Activated CD4-positive, alpha-beta T cell treated with anti-CD3 and anti-CD28 coated beads for 4 hours (primary cell): ENCODE measurements at places on chromosomes 4 and X.

DNA sequence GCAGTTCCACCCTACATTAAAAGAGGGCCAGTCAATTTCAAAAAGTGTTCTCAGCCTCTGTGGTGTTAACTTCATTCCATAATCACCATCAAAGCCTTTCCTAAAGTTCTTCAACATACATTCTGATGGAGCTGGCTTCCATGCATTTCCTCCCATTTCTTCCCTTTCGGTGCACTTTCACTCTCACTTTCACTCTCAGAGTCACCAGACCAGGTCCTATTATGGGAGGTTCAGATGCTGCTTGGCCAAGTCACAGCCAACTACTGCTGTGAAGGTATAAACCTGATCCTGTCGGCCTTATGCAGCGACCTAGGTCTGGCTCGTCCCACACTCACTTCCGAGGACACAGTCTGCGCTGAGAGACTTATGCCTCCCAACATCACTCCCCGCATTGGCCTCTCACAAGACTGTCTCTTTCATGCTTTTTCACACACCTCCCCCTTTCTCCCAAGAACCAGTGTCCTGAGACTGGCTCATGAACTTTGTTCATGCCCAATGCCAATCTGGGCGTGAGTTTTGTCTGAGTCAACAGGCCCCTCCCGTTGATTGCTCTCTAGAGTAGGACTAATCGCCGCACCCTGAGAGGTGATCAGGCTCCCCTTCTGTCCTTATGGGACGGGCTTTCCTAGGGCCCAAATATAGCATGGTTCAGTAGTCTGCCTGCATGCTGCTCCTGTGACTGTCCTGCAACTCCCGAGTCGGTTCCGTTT lies 60.8 kb upstream of the XAGE1B start:
- no peak for DNase-seq

DNA sequence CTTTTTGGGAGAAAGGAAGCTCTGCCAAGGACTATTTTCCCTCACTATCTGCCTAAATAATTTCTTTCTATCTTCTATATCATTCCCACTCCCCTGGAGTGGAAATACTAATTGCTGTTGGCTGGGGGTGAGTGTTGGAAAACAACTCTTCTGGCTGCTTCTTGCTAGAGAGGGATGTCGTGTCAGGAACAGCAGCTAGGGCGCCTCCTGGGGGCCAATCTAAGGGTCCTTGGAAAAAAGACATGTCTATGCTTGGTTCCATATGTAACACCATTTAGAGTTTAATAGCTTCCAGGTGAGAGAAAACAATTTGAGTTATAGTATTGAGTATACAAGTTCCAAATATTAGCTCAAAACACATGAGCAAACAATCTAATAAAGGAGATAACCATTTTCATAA lies 111.3 kb downstream of the MAGEE1 start:
- no peak for DNase-seq

DNA sequence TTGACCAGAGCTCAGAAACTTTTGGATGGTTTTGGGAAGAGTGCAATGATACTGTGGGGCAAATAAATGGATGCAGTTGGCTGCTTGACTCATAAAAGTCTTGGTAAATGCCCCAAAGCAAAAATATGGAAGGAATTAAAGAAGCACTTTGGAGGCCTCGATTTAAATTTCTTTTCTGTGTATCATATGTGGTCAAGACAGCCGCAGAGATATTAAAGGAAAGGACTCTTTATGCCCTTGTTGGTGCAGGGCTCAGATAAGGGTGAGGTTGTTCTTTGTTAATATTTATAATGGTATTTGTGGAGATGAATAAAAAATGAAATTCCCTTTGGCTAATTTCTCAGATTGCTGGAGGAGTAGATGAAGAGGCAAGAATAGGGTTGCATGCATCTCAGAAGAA lies 90.2 kb downstream of the NHS start:
- DNase-seq, result no peak

DNA sequence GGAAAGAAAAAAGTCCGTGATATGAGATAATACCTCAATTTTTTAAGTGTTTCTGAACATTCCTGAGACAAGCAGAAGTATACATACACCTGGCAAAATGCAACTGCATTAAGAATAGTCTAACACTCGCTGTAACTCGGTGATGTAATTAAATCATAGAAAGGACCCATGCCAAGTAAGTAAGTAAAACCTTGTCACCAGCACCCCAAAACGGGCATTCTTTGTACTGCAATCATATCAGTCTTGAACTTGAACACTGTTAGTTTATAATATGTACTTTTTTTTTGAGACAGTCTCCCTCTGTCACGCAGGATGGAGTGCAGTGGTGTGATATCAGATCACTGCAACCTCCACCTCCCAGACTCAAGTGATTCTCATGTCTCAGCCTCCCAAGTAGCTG lies 47.4 kb downstream of the SMIM14 start:
- DNase-seq, result no peak

DNA sequence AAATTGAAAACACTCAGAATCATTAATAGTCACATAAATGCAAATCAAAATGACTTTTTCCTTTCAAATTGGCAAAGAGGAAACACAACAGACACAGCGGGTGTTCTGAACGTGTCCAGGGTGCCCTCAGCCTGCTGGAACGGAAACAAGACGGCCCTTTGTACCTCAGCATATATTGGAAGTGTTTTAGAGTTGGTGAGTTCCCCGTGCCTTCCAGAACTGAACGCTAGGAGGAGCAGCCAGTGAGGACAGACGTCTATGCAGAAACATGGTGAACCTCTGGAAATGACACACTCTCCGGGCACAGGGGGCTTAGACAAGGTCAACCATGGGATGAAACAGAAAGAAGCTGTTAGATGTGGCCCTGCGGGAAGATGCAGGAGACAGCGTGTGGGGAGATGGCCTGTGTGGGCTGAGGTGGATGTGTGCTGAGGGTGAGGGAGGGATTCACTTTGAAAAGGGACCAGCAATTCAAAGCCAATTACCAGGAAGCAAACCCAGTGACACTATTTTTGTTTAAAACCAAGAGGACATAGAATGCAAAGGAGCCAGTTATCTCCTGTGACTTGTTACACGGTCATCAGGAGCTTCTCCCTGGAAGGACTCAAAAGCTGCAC lies 40.4 kb downstream of the RNF212 start:
- DNase-seq, result peak; percentile 47

DNA sequence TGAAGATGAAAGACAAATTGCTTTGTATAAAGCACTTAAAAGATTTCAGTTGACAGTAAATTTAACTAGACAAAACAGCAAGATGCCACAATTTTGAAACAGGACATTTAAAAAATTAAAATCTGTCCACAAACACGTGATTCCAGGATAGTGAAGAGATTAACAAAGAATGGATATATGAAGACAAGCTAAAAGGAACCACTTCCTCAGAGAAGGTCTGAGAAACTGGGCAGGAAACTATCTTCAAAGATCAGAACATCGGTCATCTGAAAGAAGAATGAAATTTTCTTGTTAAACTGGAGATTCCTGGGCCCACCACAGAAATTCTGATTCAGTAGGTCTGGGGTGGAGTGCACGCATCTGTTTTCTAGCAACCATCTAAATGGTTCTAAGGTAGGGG lies 1.4 kb downstream of the RWDD4 start:
- DNase-seq, result no peak

- DNase-seq, result no peak
These were observed 10.9 kb downstream of the GAB3 start for GRCh38 chrX:154739952-154740465.

GRCh38 chrX:112874614-112875013 lies 34.0 kb upstream of the AMOT start:
- no peak for DNase-seq

- no peak for DNase-seq
These were observed 647.0 kb upstream of the PCDH10 start for GRCh38 chr4:132502096-132502552.

DNA sequence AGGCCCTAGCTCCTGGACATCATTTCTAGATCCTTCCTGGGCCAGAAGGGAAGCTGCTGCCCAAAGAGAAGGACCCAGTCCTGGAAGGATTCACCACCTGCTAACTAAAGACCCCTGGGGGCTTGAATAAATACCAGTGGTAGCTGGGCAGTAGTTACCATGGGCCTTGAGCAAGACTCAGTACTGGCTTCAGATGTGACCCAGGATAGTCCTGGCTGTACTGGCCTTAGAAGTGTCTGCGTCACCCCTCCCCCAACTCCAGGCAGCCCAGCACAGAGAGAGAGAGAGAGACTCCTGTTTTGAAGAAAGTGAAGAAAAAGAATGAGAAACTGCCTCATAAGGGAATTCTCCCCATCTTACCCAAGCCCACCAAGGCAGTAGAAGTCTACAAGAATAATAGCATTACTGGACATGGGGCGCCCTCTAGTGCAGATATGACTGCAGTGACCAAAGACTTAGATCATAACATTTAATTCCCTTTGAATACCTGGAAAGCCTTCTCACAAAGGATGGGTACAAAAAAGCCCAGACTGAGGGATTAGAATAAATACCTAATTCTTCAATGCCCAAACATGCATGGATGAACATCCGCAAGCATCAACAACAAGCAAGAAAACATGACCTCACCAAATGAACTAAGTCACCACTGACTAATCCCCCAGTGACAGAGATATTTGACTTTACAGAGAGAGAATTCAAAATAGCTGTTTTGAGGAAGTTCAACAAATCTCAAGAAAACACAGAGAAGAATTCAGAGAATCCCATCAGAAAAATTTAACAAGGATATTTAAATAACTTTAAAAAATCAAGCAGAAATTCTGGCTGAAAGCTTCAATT lies 171.8 kb downstream of the HNRNPD start:
- peak; percentile 46 for DNase-seq

DNA sequence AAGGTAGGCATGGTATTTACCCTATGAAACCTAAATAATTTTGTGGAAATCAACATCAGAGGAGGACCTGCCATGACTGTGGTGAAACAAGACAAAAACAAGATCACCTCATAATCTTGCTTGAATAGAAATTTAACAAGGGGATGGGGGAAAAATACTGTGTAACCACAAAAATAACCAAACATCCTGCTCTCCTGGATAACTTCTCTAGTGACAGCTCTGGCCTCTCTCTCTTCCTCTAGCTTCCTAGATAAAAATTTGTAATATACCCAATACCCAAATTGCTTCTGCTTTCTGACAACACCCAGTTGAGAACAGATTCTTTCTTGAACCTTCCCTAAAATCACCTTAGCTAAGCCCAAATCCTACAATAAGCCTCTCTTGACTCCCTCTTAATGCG lies 11.9 kb upstream of the TIGD2 start:
- DNase-seq, result no peak

DNA sequence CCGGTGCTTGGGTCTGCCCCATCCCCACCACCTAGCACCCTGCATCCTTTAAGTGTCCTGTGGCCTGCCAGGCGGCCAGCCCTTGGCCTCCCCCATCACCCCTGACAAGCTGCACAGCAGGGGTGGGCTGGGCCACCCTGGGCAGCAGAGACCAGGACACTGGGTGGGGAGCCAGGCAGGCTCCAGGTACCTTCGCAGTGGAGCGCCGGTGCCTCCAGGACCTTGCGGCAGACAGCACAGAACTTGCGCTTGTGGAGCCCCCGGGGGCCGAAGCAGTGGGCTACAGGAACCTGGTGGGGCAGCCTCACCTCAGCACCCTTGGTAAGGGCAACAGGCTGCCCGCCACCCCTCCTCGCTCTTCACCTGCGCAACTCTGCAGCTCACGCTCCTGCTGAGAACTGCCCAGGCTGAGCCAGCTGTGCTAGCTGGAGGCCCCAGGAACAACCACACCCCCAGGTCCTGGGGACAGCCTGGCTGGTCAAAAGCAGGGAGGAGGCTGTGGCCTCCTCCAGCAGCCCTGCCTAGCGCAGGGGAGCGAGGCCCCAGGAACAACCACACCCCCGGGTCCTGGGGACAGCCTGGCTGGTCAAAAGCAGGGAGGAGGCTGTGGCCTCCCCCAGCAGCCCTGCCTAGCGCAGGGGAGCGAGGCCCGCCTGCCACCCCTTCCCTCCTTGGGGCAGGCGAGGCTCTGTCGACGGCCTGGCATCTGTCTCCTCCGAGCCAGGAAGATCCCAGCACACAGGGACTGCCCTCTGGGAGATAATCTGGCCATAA lies 4.6 kb downstream of the DGKQ start:
- DNase-seq, result no peak

DNA sequence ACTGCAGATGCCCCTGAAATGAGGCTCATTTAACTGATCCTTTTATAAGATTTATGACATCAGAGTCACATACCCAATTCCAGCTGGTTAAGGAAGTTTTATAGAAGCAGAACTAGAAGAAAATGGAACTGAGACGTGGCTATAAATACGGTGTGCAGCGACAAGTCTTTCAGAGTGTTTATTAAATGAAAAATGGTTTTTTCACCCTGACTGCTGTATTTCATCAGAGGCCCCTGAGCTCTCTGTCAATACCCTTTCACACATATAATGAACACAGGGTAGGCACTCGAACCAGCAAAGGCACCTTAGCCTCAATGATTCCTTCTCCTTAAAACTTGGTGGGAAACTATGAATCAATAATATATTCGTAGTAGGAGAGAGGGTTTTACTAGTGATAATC lies 380.8 kb upstream of the ANXA10 start:
- DNase-seq, result no peak

GRCh38 chrX:56763556-56764152 lies 34.6 kb downstream of the NBDY start:
- DNase-seq, result no peak

DNA sequence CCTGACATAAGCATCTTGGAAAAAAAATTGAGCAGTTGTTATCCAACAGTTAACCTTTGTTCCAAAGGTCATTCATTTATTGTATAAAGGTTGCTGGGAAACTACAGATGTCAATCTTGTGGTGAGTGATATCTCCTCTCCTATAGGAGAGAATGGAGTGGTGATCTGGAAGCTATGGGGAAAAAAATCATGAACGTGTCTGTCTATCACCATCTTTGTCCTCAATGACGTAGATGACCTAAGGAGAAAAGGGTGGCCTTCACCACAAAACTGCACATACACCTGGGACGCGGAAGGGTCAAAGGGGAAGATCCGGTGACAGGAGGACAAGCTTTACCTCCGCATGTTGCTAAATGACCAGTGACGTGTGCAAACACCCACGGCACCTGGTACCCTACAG lies 27.3 kb downstream of the ASB5 start:
- DNase-seq, result no peak

- DNase-seq, result no peak
These were observed 10.0 kb downstream of the MAGEA4 start for GRCh38 chrX:151922692-151923091.

DNA sequence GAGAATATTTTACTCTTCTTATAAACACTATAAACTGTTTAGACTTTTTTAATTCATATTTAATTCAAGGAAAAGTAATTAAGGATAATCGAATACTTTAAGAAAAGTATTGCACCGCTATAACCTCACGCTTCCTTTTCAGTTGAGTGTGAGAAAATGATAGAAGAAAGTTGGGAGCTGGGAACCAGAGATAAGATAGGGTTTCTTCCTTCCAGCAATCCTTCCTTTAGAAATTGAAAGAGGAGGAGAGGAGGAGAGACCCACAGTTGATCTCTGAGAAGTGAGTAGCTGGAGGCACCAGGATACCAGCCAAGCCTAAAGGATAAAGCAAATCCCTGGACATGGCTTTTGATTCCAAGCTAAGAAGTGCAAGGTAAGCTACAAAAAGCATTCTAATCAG lies 242.3 kb upstream of the NOCT start:
- no peak for DNase-seq

- peak; percentile 48 for DNase-seq
These were observed 168.3 kb downstream of the SPRY1 start for GRCh38 chr4:123564758-123565346.

GRCh38 chr4:90841676-90842075 lies 714.5 kb downstream of the CCSER1 start:
- no peak for DNase-seq
